ENCODE measurements at places on chromosomes 11 and 22.
A peak's percentile ranks its signal among the peaks of the same experiment; 100 is the strongest.

DNA sequence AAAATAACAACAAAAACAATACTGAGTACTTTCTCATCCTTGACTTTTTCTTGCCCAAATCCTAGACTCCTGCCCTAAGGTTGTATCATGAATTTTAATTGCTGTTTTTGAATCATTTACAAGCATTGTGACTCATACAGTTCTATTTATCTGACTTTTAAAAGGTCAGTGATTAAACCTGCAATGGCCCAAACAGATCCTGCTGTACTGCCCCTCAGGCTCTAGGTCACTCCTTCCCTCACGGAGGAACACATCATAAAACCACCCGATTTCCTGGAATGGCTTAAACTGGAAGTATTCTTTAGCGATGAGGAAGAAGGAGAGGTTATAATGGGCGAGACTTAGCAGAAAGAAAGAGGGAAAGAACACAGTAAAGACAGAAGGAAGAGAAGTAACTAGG lies 12.3 kb downstream of the ARFGAP3 start:
- no peak for DNase-seq

GRCh38 chr22:21076912-21077625 lies 31.3 kb downstream of the LRRC74B start:
- DNase-seq = no peak

GRCh38 chr11:100562128-100562527 lies 125.0 kb upstream of the ARHGAP42 start:
- no peak for DNase-seq

DNA sequence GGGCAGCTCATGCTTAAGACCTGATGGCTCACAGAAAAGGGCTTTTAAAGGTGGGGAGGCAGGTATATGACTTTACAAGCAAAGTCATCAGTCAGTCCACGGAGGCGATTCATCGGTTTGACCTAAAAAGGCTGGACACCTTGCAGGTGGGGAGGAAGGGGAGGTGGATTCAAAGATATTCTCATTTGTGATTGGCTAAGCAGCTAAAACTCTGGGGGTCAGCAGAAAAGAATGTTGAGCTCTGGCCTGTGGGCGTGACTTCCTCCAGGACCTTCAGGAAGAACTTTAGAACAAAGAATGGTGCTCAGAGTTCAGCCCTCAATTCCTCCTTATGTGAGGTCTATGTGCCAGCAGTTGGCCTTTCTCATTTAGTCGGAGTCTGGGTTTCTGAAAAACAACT lies 78.3 kb upstream of the LMO1 start:
- DNase-seq = peak; percentile 19

DNA sequence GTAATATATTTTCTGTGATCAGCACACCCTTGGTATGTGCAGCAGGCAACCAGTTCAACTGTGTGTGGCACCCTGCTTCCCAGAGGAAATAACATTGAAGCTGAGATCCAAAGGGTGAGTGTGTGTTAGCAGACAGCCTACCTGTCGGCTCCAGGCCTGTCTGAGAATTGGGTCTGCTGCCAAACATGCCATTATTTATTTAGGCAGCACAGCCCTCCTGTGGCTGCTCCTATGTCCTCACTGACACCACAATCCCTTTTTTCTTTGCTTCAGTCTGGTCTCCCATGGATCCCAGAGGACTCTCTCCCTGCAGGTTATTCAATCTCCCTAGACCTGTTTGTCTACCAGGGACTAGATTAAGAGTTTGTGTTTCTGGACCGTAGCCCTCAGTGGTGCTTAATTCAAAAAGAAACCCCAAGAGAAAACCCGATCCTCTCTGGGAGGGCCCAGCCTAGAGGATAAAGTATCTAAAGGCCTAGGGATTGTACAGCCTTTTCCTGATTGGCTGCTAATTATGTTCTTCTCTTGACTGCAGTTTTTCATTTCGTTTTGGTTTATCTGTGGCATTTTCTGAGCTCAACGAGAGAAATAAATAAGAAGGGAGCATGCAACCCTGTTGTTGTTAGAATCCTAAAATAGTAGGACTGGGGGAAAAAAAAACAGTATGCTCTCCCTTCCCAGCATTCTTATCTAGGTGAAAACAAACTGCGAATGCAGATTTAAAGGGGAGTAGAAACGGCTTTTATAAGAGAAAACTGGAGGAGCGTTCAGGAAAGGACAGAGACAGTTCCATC lies 24.1 kb downstream of the KCNE3 start:
- no peak for DNase-seq

DNA sequence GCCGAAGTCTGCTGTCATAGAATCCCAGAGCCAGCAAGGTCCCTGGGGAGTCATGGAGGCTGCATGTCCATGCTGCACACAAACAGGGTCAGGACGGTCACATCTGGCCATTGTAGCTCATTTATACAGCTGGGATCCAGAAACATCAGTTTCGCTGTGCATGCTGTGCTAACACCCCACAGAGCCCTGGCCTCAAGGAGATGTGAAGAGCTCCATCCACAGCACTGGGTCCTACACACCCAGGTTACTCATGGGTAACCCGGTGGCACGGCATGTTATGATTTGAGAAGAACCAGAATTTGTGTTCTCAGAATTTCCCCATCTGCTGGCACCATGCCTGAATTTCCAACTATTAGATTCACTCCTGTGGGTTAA lies 146.3 kb upstream of the ARHGAP20 start:
- no peak for DNase-seq

GRCh38 chr11:111419181-111419580 lies 40.1 kb upstream of the POU2AF1 start:
- no peak for DNase-seq

- DNase-seq = no peak
These were observed 23.3 kb downstream of the PIWIL4 start for GRCh38 chr11:94590352-94591041.

GRCh38 chr11:126026579-126026978 lies 36.1 kb downstream of the CDON start:
- no peak for DNase-seq

- DNase-seq = no peak
These were observed 2.0 kb downstream of the MAP3K11 start for GRCh38 chr11:65611758-65612603.

- DNase-seq = no peak
These were observed 36.7 kb downstream of the SERPIND1 start for GRCh38 chr22:20810645-20811044.

GRCh38 chr11:84558085-84558905 lies 1068.8 kb downstream of the DLG2 start:
- peak; percentile 37 for DNase-seq

GRCh38 chr11:826836-827145 lies 928 bp upstream of the CRACR2B start:
- DNase-seq = no peak

- DNase-seq = no peak
These were observed 27.5 kb upstream of the OR9I1 start for GRCh38 chr11:58152781-58153180.

GRCh38 chr11:68498321-68498720 lies 37.8 kb downstream of the PPP6R3 start:
- DNase-seq = no peak

GRCh38 chr11:131463649-131464425 lies 93.4 kb downstream of the NTM start:
- DNase-seq = no peak

- DNase-seq = no peak
These were observed 981.0 kb upstream of the FAT3 start for GRCh38 chr11:91243630-91244029.

DNA sequence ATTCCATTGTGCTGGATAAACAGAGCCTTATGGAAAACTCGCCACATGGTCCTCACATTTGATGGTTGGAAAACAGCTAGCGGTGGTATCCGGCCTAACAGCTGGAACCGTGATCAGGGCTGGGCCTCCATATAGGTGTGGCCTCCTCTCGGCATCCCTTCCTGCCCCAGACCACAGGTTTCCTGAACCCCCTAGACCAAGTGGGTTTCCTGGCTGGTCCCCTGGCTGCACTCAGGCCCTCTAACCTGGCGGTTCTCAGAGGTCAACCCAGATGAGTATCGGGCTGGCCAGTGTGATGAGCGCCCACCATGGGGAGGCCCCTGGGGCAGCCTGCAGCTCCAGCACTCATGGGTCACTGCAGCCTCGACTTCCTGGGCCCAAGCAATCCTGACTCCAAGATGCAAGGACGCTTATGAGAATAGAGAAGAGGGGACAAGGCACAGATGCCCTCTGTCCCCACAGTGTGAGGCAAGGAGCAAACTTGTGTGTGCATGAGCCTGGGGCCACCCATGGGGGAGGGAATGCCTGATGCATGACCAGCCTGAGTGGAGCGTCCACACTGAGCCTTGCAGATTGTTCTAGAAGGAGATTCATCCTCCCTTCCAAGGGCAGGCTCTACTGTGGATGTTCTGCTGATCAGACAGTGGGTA lies 53.4 kb upstream of the WNT7B start:
- DNase-seq = no peak

- no peak for DNase-seq
These were observed 90.2 kb downstream of the SEZ6L start for GRCh38 chr22:26259510-26259909.

GRCh38 chr11:27358296-27358695 lies 4.7 kb downstream of the CCDC34 start:
- DNase-seq = peak; percentile 60

DNA sequence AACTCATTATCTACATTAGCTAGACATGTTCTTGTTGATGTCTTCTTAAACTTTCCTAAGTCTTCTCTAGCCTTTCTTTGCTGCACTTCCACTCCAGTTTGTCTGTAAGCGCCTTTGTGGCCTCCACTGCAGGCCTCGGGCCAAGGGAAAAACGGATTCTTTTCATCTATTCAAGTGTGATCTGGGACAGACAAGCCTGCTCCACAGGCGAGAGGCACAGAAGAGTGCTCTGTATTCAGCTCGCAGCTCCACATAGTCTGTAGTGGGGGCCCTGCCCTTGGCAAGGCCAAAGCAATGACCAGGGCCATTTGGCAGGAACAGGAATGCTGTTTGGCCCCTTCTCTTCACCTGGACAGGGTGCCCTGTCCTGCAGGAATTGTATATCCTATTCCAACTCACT lies 84.1 kb upstream of the BARX2 start:
- no peak for DNase-seq

DNA sequence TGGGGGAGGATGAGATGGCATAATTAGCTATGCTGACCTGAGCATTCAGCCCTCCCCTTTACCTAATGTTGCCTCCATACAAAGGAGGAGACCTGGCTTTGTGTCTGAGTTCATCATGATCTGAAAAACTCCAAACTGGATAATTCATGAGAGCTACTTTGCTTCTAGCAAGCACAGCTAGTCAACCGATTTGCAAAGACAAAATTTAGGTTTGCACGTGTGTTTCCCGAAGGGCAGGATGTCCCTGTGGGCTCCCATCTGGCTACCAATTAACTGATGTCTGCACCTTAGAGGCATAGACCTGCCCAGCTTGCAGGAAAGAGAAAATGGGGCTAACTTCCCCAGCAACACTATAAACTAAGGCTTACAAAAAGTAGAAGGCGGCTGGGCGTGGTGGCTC lies 42.2 kb upstream of the POU2AF1 start:
- no peak for DNase-seq

DNA sequence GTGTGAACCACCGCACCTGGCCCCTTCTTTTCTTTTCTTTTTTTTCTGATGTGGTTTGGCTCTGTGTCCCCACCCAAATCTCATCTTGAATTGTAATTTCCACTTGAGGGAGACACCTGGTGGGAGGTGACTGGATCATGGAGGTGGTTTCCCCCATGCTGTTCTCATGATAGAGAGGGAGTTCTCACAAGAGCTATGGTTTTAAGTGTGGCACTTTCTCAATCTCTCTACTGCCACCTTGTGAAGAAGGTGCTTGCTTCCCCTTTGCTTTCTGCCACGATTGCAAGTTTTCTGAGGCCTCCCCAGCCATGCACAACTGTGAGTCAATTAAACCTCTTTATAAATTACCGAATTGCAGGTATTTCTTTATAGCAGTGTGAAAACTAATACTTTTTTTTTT lies 4.9 kb upstream of the TCN2 start:
- DNase-seq = no peak

DNA sequence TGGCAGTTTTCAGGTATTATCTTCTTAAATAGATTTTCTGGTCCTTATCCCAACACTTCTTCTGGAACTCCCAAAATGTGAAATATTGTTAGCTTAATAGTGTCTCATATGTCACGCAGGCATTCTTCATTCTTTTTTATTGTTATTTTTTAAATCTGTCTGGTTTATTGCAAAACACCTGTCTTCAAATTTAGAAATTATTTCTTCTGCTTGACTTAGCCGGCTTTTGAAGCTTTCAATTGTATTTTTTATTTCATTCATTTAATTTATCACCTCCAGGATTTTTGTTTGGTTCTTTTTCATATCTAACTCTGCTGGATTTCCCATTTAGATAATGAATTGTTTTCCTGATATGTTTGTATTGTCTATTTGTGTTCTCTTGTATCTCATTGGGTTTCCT lies 49.9 kb downstream of the KCNQ1OT1 start:
- DNase-seq = no peak

- no peak for DNase-seq
These were observed 3.0 kb downstream of the DKK3 start for GRCh38 chr11:12005476-12005875.

DNA sequence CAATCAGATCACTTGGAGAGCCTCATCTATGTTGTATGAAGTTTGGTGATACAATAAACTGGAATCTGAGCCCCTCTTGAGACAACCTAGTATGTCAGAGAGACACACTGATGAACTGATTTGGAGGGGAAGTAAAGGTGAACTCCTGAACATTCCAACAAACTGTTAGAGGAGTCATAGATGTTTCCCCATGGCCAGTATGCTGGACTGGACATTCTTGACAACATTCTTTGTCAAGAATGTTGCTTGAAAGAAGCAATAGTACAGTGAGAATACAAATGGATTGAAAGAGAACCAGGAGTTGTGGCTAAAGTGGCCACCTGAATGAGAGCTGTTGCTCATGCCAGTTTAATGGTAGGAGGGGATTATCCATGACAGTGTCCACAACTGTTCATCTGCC lies 588.1 kb downstream of the NELL1 start:
- DNase-seq = no peak

GRCh38 chr11:124278261-124278660 lies 22.1 kb downstream of the OR8G5 start:
- no peak for DNase-seq

GRCh38 chr11:76799066-76799804 lies 16.1 kb downstream of the TSKU start:
- DNase-seq = peak; percentile 82

DNA sequence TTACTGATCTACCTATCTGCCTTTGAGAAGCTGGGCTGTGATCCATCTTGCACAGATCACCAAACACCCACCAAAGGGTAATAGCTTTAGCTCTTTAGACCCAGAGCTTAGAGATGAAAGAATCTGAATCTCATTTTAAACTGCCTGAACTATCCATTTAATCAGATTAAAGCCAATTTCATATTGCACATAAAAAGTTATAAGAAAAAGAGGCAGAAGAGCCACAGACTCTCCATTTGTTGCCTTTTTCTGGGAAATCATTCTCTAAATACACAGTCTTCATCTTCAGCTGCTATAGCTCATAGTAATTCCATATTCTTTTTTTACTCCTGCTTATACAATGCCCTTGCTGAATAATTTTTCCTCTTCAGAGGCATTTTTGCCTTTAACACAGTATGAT lies 271.2 kb downstream of the DLG2 start:
- DNase-seq = no peak
